ENCODE measurements at places on chromosomes 7 and 10. TPM values are rescaled to one million over a fixed set of nuclear protein-coding genes. Genes with fewer than 3 reads are reported as not detected.

The TRIL gene
- total RNA-seq = 9.5 TPM

DNA sequence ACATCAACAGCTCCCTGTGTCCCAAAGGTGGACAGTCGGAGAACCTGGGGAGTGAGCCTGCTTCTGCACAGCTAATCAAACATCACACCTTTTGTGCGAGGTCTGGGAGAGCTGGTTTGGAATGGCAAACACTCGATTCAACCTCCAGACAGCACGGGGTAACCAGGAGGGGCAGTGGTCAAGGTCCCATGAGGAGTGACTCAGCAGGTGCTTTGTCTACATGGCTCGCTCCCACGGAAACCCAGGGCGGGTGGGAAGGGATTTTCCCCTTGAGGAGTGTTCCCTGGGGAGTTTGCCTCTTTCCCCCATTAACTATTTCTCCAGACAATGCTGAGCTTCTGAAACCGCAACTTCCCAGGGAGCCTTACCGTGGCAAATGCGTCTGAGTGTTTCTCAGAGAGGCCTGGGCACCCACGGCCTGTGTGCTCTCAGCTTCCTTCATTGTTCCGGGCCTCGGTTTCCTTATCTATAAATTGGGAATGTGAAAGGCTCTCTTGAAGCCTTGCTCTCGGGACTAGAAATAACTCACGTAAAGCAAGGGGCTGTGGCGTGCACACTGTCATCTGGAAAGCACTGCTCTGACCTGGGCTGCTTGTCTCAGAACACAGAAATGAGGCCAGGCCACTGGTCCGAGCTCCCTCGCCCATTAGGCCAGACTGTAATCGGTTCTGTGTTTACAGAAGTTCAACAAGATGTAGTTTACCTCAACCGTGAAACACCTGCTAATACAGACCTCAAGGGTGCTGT, 14.0 kb upstream of the GTPBP4 start:
- DNase-seq = no peak

The PIP4K2A gene
- 23.2 TPM for total RNA-seq

- no peak for DNase-seq
Observed at GRCh38 chr10:52463826-52464225, 149.7 kb downstream of the DKK1 start.

GRCh38 chr7:128005759-128006159, 25.5 kb downstream of the LRRC4 start:
- DNase-seq = no peak

DNA sequence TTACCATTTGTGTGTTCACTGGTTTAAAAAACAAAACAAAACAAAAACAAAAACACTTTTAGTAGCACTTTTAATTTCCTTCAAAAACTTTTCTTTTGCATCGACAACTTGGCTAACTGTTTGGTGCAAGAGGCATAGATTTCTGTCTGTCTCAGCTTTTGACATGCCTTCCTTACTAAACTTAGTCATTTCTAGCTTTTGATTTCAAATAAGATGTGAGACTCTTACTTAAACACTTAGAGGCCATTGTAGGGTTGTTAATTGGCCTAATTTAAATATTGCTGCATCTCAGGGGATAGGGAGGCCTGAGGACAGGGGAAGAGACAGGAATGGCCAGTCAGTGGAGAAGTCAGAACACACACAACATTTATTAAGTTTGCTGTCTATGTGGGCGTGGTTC, 66.3 kb downstream of the AVL9 start:
- no peak for DNase-seq

- DNase-seq = no peak
Observed at GRCh38 chr7:150904011-150904909, 51.9 kb downstream of the AOC1 start.

- DNase-seq = no peak
Observed at GRCh38 chr10:7493996-7494395, 83.2 kb upstream of the SFMBT2 start.

DNA sequence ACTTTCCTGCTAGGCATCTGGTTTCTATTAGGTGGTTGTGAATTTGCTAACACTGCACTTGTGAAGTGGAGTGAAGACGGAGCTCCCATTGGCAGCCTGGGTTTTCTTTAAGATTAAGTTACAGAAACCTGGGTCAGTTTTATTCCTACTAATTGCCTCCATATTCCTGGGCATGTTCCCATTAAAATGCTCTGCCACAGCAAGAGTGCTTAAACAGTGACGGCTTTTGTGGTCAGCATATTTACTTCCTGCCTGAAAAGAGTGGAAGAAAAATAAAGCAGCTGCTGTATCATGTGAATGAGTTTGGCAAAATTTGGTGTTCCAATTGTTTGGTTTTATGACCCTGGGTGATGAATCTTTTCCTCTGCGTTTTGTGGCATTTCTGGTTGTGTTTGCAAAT, 96.9 kb upstream of the PLXDC2 start:
- peak; percentile 18 for DNase-seq

DNA sequence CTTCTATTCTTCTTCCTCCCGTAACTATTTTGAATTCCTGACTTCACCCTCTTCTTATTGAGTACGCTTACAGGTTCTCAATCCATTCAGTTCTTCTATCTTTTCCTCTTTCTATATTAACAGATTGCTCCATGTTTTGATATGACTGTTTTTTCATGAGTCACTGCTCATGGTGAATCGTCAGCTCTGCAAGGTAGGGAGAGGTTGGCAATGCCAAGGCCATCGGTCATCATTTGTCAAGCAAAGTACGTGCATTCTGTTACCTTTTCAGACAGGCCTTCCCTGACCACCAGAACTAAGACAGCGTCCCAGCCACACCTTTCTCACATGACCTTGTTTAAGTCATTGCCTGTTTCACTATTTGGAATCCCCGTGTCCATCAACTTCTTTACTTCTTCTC, 1001.9 kb upstream of the SORCS1 start:
- no peak for DNase-seq

- no peak for DNase-seq
Observed at GRCh38 chr7:35533902-35534301, 161.0 kb downstream of the HERPUD2 start.

The ARHGAP22 gene
- total RNA-seq = not detected

GRCh38 chr7:42012786-42013360, 224.1 kb downstream of the GLI3 start:
- DNase-seq = no peak

- no peak for DNase-seq
Observed at GRCh38 chr10:26914898-26915297, 54.1 kb upstream of the ABI1 start.

GRCh38 chr10:71547876-71548846, 151.4 kb downstream of the CDH23 start:
- DNase-seq = peak; percentile 80

- DNase-seq = no peak
Observed at GRCh38 chr7:47478926-47479711, 102.8 kb downstream of the TNS3 start.

The ZMYND11 gene
- total RNA-seq = 32.6 TPM

DNA sequence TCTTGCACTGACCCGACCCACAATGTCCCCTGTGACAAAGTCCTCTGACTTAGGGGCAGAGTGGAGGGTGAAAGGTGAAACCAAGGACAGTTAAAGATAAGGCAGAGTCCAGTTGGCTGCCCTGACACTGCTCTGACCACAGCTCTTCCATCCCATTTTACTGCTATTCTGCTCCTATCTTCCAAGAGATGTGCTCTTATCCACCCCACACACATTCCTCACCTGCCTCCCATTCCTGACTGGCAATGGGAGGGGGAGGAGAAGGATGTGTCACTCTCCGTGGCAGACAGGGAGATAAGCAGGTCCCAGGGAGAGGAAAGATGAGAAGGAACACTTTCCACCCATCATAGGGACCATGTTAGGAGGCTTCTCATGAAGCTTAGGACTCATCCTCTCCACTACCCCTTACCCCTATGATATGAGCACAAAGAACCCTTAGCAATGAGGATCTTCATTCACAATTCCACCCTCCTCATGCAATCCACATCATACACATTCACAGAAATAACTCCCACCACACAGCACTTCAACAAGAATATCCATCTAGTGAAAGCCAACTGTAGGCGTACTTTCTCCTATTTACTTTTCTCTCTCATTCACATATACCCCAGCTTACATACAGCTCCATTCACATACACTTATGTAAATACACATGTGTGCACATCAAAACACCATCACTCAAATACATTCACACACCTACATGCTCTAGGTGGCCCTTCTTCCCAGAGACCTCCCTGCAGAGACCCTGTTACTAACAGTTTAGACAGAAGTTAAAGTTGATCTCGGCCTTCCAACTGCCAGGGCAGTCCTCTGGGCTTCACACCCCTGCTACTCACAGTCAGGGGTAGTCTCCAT, 6.6 kb downstream of the SYNPO2L start:
- no peak for DNase-seq

The PTTG1IP2 gene
- not detected for total RNA-seq
